Stimulated activated naive CD4-positive, alpha-beta T cell treated with Interleukin-2 at 50 U/mL for 16 hours (primary cell): ENCODE measurements at places on chromosomes 3 and 15.

DNA sequence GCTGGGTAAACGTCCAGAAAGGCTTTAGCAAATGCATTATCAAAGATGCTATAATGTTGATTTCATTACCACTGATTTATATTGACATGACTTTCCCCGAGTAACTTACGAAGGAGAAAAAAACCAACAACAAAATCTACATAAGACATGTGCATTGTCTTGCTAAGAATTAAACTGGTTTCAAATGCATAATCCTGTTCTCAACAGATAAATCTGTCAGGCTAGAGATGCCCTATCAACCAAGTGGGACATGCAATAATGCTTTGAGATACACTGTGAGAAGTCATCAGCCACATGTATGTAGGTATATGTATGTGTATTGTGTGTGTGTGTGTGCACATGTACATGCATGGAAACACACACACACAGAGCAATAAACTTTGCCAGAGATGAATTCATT, 195.6 kb downstream of the MEIS2 start:
- no peak for DNase-seq

DNA sequence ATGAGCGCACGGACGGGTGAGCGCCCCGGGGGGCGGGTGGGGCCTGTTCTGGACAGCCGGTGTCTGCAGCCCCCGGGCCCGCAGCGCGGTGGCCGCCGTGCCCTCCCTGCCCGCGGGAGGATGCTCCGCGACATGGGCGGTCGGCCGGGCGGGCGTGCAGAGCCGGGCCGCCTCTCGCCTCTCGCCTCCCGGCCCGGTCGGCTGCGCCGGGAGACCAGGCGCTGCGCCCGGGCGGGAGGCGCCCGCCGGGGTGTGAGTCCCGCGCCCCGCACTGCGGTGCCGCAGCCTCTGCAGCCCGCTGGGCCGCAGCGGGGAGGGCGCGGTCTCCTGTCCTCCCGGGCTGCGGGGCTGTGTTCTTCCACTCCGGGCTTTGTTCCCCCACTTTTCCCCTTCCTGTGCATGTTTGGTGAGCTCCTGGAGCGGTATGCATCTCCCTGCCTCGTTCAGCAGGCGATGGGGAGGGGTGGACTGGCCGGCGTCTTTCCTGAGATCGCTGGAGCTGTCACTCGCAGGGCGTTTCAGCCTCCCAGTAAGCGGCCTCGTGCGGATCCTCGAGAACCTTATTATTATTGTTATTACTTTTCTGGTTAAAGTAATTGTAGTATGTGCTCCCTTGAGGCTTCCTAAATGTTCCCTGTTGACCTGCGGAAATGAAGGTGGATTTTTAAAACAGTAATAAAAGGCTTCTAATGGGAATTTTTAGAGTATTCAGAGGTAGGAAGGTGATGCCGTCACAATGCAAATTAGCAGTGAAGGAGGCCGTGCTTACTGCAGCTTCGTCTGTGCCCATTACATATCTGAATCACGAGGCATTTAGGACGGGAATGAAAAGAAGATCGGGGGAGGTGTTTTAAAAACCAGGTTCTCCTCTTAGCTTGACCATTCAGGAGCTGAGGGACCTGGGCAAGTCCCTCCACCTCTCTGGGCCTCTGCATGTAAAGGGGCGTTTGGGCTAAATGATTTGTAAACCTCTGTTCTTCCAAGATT, 593 bp downstream of the TMOD2 start:
- peak; percentile 7 for DNase-seq

DNA sequence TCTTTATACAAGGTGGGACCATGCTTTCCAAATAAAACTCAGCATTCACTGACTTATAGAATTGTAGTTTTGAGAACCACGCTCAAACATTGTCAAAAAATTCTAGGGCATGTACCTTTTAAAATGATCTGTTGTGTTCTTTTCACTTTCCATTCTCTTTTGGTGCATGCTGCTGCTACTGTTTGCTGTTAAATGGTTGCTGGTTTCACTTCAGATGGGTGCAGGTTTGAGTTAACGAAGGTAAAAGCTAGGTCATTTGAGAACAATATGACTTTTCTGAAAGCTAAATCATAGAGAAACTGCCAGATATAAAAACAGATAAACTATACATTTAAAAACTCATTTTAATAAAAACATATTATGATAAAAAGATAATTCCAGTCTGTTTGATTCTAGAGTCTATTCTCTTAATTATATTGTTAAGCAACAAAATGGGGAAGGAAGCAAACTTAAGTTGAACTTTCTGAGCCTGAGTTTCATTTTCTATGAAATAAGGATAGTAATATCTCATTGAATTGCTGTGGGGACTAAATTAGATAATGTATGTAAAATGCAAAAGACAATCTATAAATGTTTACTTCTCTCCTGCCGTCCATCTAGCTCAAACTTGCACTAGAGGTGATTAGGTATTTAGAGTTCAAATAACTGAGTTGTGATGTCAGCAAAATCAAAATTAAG, 82.4 kb downstream of the OXSM start:
- DNase-seq: no peak

- no peak for DNase-seq
Measured at GRCh38 chr15:36117296-36117787, 462.1 kb upstream of the CDIN1 start.
